ENCODE measurements at places on chromosomes 11 and 22.

DNA sequence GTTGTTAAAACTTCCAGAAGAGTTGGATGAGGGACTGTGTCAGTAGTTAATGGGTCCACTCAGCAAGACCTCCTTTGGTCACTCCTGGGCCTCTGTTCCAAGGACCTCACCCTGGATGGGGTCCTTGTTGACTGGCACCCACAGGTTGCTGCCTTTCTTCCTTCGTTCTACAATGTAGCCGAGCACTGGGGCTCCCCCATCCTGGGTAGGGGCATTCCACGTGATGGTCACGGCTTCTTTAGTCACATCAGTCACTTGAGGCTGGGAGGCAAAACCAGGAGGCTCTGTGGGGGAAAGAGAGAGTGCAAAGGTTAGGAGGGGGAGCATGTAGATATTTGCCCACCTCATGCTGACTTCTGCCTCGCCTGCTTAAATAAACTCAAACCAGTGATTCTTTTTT is 12.0 kb downstream of the TMEM86A start:
- DNase-seq: no peak

DNA sequence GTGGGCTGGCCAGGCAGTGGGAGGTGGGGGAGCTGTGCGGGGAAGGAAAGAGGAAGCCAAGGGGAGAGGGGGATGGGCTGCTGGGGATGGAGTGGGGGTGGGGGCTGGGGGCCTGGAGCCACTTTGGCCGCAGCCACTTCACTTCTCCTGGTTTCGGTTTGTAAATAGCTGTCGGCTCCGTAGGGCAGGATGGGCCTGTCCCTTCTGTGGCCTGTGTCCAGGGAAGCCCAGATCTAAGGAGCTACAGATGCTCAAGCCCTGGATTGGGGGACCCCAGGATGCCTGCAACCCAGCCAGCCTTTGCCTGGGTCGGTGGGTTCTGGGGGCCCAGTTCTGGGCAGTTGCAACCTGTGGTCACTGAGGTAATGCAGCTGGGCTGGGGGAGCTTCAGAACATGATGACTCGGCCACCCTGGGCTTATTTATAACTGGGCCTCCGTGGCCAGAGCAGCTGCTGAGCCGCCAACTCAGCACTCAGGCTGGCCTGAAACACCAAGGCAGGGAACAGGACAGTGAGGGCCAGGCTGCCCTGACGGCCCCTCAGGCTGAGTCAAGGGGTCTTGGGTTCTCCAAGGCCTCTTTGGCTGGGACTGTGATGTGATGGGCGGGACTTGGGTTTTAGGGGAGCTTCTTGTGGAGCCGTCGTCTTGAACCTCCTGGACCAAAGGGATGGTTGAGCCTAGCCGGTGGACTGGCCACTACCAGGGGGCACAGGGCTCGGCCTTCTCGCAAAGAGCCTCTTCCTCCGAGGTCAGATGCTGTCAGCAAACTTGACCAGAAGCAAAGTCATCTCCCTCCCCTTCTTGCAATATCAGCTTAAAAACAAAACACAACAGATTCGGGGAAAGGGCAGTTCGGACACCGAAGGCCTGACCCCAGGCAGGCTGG is 15.0 kb upstream of the SLC39A13 start:
- peak; percentile 55 for DNase-seq

DNA sequence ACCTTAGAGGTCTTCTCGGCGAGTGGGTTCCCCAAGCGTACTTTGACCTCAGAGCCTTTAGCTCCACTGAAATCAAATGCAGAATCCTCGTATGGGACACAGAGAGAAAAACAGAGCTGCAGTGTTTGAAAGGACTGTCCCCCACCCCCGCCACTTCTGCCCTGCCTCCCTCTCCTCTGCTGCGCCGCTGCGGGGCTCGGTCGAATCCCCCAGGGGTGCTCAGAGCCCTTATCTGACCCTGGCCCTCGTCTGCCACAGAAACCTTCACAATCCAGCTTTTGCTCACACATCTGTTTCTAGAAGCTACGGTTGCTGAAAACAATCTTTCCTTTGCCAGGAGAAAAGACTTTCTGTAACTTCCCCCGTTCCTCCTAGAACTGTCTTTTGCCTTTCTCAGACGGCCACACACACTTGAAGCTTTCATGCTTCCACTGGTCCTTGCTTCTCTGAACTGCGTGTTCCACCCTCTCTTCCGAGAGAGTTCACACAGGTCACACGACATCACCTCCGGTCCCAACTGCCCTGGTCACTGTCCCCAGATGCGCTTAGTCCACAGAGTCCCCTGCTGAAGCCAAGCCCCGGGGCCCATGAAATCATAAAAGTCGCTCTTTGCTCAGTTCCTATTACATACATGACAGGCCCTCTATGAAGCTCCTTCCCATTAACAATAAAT is 3.7 kb downstream of the SMIM35 start:
- DNase-seq: no peak

DNA sequence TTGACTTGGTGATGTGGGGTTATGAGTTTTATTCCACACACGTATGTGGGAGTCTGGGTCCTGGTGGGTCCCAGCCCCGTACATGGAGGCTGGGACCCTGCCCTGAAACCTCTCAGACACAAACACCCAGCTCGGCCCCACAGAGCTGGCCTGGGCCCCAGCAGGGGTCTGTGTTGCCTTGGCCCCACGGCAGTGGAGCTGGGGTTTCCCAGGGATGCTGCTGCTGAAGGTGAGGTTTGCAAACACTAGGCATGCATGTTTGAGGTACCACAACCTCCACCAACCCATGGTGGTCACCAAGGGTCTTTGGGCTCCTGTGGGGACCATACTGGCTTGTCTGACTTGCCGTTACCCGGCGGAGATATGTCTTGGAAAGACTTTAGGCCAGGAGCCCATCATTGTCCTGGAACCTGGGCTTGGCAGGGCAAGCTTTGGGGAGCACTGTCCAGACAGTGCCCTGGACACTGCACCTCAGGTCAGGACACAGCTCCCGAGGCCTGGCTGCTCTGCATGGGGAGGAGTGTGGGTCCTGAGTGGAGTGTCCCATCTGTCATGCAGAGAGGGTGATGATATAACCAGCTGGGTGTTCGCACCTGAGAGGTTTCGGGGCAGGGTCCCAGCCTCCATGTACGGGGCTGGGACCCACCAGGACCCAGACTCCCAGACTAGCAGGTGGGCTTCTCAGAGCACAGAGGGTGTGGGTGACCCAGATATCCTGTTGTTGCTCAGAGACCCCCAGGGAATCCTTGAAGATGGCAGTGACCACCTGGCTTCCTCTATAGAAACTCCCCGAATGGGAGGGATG is 63.3 kb downstream of the KCNQ1 start:
- no peak for DNase-seq

DNA sequence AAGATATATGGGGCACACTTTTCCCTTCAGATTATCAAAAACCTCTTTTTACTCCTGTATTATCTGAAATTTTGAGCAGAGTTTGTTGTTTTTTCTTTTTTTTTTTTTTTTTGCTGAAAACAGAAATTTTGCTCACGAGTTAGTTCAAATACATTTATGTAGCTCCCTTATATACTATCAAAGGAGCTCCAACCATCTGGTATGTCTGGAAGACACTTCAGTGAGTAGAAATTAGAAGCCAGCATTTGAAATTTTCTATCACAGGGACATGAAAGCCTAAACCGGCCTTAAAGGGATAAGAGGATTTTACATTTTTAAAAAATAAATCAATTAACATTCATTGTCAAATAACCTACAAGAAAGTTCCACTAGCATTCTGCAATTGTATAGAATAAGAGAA is 73.3 kb downstream of the DDIAS start:
- DNase-seq: no peak

GRCh38 chr11:15826826-15827225 is 529.5 kb downstream of the SOX6 start:
- peak; percentile 32 for DNase-seq

DNA sequence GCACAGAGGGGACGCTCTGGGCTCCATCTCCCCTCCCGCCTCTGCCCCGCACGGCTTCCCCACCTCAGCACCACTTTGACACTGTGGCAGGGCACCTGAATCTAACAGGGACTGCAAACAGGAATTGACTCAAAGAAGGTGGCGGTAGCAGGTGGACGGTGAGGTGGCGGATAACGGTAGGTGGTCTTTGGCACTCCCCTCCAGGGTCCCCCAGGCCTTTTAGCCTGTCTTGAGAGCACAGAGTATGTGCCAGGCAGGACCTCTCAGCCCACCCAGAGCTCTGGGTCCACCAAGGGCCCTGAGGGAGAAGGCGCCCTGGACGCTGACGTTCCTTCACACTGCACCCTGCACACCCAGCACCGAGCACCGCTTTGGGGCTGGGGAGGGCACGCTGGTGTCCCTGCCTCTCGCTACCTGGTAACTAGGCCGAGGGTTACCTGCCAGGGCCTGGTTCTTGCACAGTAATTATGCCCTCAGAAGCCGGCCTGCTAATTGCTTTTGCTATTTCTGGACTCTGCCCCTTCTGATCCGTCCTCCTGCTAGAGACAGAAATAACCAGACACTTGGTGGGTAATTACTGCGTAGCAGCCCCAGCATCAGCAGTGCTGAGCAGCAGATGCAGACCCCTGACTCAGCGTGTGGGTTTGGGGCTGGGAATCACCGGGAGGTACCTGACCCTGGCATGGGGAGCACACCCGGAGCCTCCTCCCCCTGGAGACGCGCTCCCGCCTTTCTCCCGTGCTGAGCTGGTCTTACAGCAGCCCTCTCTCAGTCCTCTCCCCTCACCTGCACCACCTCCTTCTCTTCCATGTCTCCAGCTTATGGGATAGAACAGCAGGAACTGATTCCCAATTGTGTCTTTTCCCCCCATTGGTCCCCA is 103.3 kb upstream of the B3GAT1 start:
- no peak for DNase-seq

DNA sequence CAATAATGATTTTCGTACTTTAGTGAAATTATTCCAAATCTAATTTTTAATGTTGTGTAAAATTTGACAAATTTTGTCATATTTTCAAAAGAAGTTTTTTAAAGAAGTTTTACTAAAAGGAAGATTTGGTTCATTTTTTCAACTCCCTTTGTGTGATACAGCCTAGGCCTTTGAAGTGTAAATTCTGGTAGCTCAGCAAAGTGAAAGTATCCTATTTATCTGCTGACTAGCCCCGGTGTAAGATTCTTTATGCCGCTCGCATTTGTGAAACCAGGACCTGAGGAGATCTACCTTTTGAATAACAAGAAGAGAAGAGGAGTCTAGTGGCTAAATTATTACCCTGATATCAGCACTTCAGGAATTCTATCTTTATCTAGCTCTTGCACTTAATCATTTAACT is 177.4 kb downstream of the JRKL start:
- DNase-seq: no peak

- DNase-seq: peak; percentile 90
Measured at GRCh38 chr11:64969209-64969608, 2.7 kb downstream of the MAJIN start.

DNA sequence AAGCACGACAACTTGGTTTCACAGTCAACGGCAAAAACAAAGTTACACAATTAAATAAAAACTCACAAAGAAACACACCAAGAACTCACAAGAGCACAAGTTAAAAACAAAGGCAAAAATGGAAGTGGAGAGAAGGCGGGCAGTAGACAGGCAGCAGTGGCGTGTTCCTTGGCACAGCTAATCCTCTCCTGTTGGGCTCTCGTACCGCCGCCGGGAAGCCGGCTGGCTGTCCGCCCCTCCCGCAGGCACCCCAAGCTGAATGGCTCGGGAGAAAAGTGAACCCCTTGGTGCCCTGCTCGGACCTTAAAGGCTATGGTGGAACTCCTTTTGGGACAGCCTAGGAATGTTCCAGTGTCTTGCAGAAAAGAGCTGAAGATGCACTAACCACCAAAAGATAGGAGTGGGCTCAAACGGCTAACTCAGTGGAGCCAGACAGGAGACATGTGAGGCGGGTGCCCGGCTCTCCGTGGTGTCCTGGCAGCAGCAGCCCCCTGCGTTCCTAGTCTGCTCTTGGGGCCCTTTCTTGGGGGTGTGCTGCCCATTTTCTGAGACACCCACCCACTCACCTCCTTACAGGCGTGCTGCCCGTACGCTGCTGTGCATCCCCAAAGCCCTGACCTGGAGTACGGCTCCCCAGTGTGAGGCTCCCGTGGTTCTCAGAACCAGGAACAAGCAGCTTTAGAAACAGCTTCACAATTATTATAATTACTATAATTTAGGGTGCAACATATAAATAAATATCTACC is 86.1 kb upstream of the BID start:
- no peak for DNase-seq

DNA sequence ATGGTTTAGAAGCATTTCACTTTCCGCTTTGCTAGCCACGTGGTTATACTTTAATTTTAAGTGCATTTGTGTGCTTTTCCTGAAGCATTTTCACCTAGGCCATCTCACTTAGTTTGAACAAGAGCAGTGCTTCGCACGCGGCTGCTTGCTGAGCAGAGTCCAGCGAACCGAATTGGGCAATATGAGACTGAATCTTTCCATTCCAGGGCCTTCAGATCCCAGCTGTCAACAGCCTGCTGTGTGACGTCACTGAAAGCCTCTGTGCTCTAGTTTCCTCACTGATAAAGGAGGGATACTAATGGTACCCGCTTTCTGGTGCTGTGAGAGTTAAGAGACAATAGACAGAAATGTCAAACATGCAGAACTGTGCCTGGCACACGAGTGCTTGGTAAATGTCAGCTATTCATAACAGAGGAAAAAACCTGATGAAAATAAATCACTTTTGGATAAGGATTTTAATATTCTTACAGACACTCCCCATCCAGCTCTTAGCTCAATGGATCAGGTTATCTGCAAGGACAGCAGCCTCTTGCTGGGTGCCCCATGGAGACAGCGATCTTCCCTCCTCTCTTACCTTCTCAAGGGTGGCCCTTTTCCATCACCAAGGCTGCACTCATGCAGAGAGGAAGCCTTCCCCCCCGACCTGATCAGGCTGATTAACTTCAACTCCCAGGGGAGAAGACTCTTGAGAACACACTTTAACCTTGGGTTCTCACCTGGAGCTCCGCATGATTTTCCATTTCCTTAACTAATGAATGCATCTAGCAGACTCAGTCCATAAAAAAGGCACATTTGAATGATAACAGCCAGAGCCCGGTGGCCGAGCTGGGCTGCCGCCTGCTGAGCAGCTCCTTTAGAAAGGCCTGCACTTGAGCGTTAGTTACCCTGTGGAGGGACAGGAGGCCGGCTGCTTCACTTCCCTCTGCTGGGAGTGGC is 3.5 kb upstream of the GLB1L3 start:
- DNase-seq: no peak

GRCh38 chr11:75471176-75471973 is 38.4 kb upstream of the KLHL35 start:
- peak; percentile 46 for DNase-seq

GRCh38 chr22:43828725-43828997 is 16.6 kb upstream of the EFCAB6 start:
- no peak for DNase-seq

DNA sequence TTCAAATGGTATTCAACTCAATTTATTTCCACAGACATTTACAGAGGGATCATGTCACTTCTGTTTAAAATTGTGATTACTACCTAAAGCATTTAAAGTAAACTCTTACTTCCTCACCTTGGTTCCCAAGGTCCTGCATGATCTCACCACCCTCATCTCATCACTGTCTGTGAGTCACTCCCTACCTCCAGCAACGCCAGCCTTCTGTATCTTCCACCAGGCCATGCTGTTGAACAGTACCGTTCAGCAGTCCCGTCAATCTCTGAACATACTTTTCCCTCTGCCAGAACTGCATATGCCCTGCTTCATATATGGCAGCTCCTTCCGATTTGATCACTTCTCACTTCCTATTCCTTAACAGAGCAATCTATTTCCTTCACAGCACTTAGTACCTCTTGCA is 2.0 kb downstream of the FBXO3 start:
- peak; percentile 90 for DNase-seq

GRCh38 chr11:117796872-117797529 is at the start of gene DSCAML1:
Gene DSCAML1, minus strand, starts transcription at chr11:117797216. Its CDS starts 137 bp downstream, at chr11:117797079.
- DNase-seq: peak; percentile 47
